ENCODE measurements at places on chromosomes 13 and 19.

DNA sequence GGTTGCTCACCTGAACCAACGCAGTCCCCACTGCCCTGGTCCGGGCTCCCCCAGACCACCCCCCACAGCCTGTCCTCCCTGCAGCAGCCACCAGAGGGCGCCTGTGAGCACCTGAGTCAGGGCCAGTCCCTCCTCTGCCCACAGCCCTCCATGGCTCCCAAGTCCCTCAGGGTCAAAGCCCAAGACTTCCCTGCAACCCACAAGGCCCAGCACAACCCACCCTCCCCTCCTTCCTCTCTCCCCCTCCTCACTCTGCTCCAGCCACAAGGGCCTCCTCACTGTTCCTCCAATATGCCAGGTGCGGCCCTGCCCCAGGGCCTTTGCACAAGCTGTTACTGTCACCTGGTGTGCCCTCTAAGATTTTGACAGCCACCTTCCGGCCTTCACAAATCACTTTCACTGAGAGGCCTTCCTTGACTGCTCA, 10.9 kb downstream of the GNA15 start:
- no peak for DNase-seq

DNA sequence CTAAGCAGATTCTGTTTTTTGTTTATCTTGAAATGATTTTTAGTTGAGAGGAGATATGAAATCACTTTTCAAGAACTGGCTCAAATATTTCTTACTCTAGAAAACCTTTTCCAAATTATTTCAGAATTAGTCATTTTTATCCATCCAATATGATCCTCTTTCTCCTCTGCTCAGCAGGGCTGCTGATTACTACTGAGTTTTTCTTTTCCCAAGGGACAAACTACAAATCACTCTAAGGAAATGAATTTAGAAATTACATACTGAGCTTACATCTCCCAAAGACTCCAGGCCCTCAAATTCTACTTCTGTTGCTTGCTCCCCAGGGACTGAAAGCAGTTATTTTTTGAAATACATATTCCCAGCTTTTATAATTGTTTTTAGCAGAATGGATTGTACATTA, 87.4 kb upstream of the UFM1 start:
- DNase-seq, result no peak

- no peak for DNase-seq
These were observed 315.7 kb upstream of the SLITRK5 start for GRCh38 chr13:87355451-87355850.

DNA sequence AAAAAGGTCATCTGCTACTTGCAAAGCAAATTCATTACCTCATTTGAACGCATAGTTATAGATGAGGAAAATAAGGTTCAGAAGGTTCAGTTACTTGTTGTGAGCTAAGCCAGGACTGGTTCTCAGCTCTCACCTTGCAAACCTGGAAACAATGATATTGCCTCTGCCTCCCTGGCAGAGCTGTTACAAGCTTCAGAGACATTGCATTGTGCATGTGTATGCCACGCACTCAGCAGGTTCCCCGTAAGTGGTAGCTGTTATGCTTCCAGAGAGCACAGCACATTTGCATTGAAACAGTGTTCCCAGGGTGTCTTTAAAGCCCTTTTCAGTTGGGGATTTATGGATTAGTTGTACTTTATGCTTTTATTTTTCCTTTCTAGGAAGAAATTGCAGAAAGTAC, 80.6 kb downstream of the DGKH start:
- DNase-seq, result no peak

Data from H4 (cell line).